ENCODE measurements at places on chromosomes 6 and 20.

GRCh38 chr6:76382201-76382600 lies 309.7 kb upstream of the IMPG1 start:
- no peak for DNase-seq

DNA sequence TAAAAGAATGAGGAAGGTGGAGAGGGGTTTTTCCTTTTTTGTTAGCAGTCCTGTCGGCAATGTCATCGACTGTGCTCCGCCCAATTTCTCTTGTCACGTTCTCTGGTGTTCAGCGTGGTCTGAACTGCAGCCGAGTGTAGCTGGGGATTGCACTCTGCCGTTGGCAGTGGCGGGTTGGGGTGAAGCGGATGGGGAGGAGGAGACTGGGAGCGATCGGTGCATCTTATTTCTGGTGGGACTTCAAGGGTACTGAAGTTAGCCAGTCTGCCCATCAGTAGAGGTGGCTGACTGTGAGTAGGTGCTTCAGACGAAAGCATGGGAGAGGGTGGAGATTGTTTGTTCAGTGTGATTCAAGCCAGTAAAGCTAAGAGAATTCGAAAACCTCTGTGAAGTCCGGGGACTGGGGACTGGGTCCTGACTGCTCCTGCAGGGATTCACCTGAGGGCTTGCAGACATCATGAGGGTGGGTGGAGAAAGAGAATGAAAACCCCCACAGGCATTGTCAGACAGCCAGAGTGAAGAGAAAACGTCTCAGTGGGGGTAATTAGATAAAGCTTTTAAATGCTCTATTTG lies 5.1 kb downstream of the RREB1 start:
- DNase-seq = no peak

- no peak for DNase-seq
Measured at GRCh38 chr6:108174371-108175175, 8.8 kb downstream of the NR2E1 start.

- no peak for DNase-seq
Measured at GRCh38 chr20:34010405-34010931, 16.8 kb downstream of the RALY start.

GRCh38 chr6:1436334-1437306 lies 47.2 kb downstream of the FOXF2 start:
- peak; percentile 56 for DNase-seq

- DNase-seq = no peak
Measured at GRCh38 chr6:156262014-156262413, 515.2 kb upstream of the ARID1B start.

DNA sequence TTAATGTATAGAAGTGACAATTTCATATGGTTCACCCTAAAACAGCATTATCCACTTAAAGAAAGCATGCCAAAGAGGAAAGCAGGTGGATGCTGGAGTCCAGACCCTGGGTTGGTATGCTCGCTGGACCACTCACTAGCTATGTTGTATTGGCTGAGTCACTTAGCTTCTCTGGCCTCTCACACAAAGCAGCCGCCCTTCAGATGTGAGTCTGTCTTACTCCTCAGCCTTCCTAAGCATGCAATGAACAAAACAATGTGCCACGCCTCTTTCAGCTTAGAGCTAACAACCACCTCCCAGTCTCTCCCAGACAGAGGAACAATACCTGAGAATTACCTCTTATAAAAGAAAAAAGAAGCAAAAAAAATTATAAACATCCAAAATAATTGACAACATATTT lies 29.4 kb downstream of the SIM1 start:
- no peak for DNase-seq

GRCh38 chr6:167291623-167292300 lies 647 bp downstream of the UNC93A start:
- DNase-seq = no peak

DNA sequence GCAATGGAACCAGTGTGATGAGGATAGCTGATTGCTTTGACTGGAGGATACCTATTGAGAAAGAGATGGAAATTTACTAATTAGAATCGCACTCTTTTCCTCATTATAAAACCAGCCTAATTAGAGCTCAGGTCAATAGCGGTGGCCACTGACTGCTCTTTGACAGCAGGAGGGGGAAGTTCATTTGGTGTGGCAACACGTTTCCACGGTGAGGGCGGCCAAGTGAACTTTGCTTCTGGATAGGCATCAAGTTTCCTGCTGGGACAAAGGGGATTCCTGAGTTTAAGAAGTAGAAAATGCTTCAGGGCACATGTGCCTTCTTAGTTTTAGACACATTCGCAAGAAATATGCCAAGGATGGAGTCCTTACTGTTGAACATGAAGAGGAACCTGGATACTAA lies 145.3 kb upstream of the NRN1 start:
- no peak for DNase-seq

- DNase-seq = no peak
Measured at GRCh38 chr6:155373276-155373675, 59.0 kb upstream of the TFB1M start.

- no peak for DNase-seq
Measured at GRCh38 chr6:151018911-151019782, 153.6 kb downstream of the MTHFD1L start.

DNA sequence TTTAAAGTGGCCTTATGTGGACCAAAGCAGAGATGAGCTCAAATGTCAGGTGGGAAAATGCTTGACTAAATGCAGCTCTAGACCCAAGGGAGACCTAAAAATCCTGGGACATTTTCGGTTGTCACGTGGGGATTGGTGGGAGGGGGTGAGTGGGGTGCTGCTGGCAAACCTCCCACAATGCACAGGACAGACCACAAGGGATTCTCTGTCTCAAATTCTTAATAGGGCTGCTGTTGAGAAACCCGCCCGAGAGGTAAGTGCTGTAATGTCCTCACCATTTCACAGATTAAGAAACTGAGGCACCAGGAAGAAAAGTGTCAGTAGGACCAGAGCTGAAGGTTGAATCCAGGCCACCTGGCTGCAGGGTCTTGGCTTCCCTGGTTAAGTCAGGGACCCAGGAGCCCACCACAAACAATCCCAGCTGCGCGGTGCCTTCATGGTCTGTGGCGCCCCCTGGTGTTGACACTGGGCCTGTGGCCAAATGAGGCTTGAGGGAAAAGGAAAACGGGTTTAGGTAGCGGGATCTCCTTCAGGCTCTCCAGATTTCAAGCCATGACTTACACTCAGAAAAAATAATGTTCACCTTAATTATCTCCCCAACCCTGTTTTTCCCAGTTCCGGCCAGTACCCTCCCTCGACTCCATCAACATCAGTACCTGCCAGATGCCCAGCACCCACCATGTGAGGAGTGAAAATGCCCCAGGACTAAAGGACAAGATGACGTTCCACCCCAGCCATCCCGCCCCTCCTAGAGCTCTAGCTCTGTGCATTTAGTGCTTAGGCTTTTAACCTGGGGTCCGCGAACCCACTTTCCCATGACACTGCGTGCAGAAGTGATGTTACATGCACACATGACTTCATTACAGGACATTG lies 7.2 kb downstream of the HLA-G start:
- DNase-seq = peak; percentile 36

- no peak for DNase-seq
Measured at GRCh38 chr6:167013067-167013466, 13.9 kb downstream of the CEP43 start.

DNA sequence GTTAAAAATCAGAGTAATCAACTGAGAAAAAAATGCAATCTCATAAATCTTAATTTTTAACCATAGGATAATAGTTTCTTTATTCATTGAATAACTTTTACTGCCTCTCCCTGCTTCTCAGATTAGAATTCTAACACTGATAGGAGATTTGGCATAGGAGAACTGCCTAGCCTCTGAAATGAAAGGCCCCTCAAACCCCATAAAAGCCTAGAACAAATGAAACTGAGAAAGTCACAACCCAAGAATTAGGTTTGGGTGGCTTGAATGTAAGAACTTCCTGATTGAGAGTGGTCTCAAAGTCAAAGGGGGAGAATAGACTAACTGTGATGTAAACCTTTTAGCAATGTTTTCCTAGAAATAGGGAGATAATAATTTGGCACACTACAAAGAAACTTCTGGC lies 52.2 kb downstream of the SAMD5 start:
- no peak for DNase-seq

- peak; percentile 55 for DNase-seq
Measured at GRCh38 chr6:135577059-135577538, 79.6 kb upstream of the AHI1 start.

DNA sequence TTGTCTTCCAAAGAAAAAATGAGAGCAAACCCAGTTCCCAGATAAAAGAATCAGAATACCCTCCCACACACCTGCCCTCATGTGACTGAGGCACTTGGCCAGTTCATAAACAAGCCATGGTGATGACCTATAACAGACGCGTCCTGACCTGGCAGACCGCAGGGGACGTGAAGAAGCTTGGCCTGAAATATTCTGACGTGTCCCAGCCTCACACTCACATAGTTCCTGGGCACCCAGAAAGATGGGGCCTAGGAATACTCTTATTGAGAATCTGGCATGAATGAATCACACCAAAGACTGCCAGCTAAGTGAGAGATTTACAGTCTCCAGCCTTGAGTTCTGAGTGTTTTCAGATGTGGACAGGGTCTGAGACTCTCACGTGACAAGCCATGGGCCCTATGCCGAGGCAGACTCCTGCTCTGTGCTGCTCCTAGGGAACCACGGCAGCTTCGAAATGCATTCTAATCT lies 17.2 kb upstream of the MAP3K4 start:
- DNase-seq = no peak

GRCh38 chr20:62984666-62985443 lies 21.9 kb downstream of the BHLHE23 start:
- no peak for DNase-seq

- DNase-seq = no peak
Measured at GRCh38 chr20:63083831-63084562, 77.2 kb upstream of the BHLHE23 start.

GRCh38 chr20:46901638-46902037 lies 7.0 kb downstream of the EYA2 start:
- no peak for DNase-seq

DNA sequence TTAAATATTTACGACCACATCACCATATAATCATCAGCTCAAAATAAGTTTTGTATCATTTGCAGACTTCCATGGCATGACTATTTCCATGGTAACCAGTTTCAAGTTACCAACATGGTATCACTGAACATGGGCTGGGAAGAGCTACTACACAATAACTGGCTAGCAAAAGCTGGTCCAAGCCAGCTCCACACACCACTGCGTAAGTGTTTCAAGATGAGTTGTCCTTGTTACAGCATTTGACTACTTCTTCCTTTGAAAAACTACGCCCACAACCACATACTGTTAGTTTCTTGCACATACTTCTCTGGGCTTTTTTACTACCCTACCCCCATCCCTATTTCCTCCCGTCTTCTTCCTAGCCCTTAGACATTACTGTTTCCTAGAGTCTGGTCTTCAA lies 8.5 kb downstream of the CD164 start:
- peak; percentile 91 for DNase-seq

- DNase-seq = no peak
Measured at GRCh38 chr20:37386505-37387251, 40.7 kb downstream of the SRC start.

DNA sequence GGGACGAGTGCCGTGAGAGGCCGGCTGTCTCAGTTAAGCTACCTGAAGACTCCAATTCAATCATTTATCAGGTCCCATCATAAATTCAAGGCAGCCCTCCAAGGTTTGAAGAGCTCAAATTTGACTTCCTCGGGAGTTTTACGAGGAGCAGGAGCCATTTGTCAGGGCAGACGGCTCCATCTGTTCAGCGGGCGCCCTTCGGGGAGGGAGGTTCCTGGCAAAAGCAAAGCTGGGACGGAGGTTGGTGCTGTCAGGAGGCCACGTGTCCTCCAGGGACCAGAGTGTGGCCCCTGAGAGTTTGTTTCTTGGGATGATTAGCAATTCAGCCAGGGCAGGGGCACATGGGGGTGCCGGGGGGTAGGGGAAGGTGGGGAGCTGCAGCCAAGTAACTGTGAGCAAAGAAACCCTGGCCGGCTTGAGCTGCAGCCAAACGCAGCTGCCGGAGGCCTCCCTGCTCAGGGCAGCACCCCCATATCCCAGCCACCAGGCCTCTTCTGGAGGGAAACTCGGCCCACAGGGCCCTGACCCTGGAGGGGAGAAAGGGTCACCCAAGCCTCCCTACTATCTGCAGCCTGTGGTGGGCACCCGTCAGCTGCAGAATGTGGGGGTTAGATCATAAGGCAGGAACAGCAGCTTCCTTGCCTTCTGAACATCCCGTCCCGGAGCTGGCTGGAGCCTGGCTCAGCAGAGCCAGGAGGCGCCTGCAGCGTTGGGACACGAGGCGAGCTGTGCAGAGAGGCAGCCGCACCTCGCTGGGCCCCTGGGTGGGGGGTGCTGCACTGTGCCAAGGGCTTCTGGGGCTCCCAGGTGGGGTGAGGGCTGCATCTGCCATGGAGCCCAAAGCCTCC lies 63.6 kb upstream of the GATA5 start:
- no peak for DNase-seq

GRCh38 chr6:13159300-13159699 lies 169.0 kb downstream of the TBC1D7 start:
- DNase-seq = no peak

DNA sequence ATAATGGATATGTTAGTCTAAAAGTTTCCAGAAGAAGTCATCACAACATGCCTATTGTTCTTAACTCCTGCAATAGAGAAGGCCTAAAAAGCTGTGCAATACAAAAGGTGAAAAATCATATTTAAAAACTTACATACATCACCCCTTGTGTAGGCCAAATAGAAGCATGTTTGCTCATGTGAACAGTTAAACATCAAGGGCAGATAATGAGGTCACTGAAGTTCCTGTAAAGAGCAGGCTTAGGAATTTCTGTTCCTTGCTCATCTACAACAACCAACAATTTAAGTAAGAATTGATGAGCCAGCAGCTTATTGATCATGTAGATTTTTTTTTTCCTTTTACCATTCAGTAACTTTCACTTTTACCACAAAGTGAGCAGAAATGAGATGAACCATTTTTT lies 7.5 kb upstream of the NUP153 start:
- no peak for DNase-seq

- DNase-seq = no peak
Measured at GRCh38 chr6:86017236-86017635, 374.6 kb upstream of the SYNCRIP start.

DNA sequence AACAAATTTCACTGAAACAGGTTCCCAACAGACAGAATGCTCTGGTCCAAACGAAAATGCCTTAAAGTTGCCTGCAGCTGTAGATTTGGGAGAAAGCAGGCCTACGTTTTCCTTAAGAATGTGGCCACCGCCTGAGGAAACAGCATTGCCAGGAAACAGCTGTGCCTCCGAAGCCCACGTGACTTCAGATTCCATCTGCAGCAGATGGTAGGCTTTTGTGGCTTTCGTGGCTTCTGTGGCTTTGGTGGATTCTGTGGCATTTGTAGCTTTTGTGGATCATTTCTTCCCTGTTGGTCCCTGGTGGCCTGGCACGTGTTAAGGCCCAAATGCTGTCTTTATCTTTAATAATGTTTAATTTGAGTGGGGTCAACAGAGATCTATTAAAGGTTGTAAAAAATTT lies 222.9 kb downstream of the TTLL2 start:
- no peak for DNase-seq

DNA sequence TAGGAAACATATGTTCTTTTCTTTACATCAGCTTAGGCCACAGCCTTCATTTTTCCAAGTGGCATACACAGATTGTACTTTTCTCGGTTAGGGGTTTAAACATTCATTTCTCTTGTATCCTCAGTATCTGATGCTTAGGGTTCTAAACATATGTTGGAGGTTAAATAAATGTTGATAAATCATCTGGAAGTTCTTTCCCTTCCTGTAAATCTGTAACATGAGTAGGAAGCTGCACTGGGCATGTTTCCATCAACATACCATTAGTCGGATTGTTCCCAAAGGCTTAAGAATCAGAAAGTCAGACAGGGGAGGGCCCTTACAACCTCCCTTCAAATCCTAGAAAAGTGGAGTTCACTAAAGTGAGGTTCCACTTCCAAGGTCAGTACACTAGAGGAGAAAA lies 54.8 kb upstream of the BCLAF1 start:
- no peak for DNase-seq

GRCh38 chr6:21367148-21367547 lies 226.4 kb upstream of the SOX4 start:
- DNase-seq = no peak

- no peak for DNase-seq
Measured at GRCh38 chr6:123529843-123530242, 106.9 kb downstream of the TRDN start.
